Kasumi-1 (cell line): ENCODE measurements at places on chromosomes 4 and X.

DNA sequence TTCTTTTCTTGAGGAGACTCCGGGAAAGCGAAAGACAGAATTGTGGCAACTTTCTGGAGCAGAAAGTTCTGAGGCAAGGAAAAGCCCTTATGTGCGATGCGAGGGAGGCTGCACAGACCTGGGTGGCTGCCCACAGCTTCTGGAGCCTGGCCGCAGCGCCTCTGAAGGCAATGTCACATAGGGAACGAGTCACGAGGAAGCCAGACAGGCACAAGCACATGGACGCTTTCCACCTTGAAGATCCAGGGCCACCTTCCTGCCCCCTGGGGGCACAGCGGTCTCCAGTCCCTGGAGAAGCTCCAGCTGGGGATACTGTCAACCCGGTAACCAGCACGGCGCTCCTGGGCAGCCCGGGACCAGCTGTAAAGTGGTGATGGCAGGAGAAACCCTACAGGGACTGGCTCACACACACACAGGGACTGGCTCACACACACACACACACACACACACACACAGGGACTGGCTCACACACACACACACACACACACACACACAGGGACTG, 69.8 kb downstream of the MTNR1A start:
- DNase-seq: no peak

- no peak for DNase-seq
These were observed 148.3 kb upstream of the DGKK start for GRCh38 chrX:50618788-50619558.

- DNase-seq: no peak
These were observed 93.2 kb downstream of the ARSF start for GRCh38 chrX:3134316-3134945.

DNA sequence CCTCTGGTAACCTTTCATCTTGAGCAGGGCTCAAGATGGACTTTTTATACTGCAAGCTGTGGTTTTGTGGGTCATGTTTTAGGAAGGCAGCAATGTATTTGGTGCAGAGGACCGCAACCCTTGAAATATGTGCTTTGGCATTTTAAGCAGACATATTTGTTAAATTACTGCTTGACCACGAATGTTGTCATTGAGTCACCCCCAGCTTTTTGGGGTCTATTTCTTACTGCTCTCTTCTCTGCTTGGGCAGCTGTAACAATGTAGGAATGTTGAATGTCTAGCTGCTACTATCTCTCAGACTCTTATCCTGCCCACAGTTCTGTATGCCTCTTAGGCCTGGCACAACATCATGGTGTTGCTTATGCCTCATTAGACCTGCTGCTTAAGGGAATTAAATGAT, 6.0 kb downstream of the RBPJ start:
- no peak for DNase-seq

GRCh38 chrX:118346258-118347094, 570 bp downstream of the WDR44 start:
- DNase-seq: peak; percentile 25

DNA sequence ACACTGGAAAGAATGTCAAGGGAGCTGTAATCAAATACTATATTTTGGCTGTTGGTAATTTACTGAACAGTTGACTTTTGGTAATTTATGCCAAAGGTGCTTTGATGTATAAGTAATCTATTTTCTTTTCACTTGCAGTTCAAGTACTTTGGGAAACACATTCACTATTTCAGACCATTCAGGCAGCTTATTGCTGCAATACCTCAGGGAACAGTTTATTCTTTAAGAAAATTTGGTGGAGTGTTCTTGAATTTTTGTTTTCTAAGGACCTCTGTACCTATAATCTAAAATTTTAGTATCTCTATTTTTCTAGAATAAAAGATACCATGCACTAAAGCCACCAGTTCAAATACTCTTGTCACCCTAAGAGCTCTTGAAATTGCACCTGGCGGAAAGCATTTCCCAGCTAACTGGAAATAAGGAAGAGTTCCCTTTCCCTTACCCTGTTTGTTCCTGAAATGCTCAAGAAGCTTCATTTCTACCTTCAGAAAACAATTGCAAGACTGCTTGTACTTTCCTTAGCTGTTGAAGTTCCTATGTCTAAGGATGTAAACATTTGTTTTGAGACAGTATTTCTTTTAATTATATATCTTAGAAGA, 633.5 kb upstream of the FAT1 start:
- no peak for DNase-seq

GRCh38 chr4:48169636-48170035, 35.6 kb upstream of the TXK start:
- DNase-seq: no peak

DNA sequence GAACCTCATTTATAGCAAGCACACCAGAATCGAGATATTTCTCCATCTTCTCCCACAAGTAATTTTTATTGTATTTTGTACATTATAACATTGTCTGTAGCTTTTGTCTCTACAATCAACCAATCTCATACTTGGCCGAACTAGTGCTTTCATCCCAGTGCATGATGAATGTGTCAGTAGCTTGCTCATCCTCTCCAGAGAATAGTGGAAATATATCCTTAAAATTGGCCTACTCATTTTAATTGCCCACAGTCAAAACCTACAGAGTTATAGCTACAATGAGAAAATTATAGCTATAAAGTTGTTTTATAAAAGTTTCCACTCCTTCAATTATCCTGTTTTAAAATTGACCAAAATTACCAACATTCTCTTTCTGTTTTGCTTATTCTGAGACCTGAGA, 103.8 kb downstream of the MAPK10 start:
- DNase-seq: no peak

DNA sequence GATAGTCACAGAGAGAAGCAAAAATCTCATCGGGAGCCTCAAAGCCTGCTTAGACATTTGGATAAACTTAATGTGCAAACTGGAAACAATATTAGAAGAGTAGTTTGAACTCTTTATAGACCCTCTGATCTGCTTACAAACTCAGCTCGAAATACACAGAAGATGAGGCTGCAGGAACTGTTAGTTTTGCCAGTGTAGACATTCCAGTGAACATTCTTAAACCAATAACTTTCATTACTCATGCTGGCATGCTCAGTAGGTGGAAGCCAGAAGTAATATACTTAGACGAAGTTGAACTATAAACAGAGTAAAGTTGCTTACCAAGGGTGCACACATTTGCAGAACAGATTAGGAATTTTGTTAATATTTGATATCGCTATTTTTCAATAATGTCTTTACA, 303.5 kb downstream of the ANKRD50 start:
- DNase-seq: no peak

DNA sequence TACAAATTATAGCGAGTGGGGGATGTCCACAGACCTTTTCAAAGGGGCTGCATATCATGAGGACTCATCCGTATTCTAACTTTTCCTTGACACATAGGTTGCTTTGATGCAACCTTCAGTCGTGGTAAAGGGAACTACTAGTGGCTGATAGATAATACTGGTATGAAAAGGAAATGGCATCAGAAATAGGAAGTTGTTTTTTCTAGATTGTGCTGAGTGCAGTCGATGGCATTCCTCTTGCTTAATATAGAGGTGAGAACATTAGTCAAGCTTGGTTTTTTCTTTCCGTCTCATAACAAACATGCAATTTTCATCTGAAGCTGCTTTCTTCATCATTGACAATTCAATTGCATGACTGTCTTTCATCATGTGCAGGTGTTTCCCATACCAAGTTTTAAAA, 16.6 kb downstream of the ENPEP start:
- peak; percentile 90 for DNase-seq

DNA sequence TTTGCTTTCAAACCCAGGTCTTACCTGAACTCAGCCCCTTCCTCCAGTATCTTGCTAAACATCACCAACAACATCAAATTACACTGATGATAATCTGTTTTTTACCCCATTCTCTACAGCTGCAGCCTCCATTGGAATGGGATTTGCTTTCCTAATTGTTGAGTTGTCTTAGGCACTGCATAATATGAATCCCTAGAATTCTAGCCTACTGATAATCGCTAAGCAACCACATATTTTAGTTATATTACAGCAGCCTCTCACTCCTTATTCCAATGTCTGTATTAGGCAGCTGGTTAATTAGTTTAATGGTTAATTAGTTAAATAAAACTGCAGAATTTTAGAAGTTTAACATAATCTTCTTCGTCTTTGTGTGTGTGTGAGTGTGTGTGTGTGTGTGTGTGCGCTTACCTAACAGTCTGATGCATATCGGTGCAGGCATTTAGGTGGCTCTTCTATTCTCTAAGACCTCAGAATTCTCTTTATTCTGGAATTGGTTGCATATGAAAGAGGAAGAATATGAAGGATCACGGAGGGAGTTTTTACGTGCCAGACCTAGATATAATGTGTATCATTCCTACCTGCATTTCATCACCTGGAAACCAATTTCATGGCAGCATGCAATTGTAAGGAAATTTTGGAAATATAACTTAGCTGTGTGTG, 5.3 kb upstream of the COMMD8 start:
- no peak for DNase-seq

- no peak for DNase-seq
These were observed 32.6 kb downstream of the STAG2 start for GRCh38 chrX:123993904-123994635.

GRCh38 chr4:186298031-186298647, 32.1 kb downstream of the F11 start:
- DNase-seq: no peak

DNA sequence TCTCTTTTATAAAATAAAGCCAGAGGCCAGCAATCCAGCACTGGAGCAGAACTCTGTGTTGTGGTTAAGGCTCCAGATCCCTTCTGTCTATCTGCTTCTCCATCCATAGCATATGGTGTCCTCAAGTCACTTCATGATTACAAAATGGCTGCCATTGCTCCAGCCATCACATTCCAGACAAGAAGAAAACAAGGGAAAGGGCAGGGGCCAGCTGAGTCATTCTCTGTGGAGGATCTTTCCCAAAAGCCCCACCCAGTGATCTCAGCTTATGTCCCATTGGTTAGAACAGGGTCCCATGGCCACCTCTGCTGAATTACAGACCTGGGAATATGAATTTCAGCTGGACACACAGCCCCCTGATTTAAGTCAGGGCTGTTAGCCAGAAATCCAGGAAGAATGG, 34.1 kb upstream of the MAN2B2 start:
- no peak for DNase-seq

DNA sequence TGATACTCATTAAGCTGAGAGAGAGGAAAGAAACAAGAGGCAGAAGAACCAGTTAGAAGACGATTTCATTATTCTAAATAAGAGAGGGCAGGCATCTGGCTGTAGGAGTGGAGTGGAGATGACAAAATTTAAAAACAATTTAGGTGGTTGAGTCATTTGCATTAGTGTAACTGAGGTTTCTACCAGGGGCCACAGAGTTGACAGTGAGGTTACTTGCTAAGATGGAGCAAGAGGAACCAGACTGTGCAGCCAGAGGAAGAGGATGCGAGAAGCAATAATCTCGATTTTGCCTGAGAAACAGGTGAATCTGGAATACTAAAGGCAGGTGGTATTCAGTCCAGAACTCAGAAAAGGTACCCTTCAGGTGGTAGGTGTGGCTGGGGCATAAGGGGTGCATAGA, 491.9 kb downstream of the MID1IP1 start:
- DNase-seq: no peak

- no peak for DNase-seq
These were observed 437.5 kb upstream of the FGF16 start for GRCh38 chrX:77009691-77010090.

GRCh38 chr4:52196606-52197130, 145.6 kb downstream of the SPATA18 start:
- DNase-seq: no peak

- DNase-seq: no peak
These were observed 151.7 kb upstream of the MAOA start for GRCh38 chrX:43504394-43504793.

- no peak for DNase-seq
These were observed 18.4 kb downstream of the CT47B1 start for GRCh38 chrX:120857240-120857639.

GRCh38 chrX:110853610-110854009, 58.0 kb upstream of the CHRDL1 start:
- peak; percentile 47 for DNase-seq

- no peak for DNase-seq
These were observed 13.1 kb upstream of the MAGEA4 start for GRCh38 chrX:151899622-151900021.

- DNase-seq: no peak
These were observed 84.6 kb downstream of the PPP3CA start for GRCh38 chr4:101262683-101263082.

GRCh38 chr4:72378901-72379300, 190.1 kb downstream of the ADAMTS3 start:
- DNase-seq: no peak

GRCh38 chr4:18846313-18846712, 824.8 kb upstream of the LCORL start:
- no peak for DNase-seq

DNA sequence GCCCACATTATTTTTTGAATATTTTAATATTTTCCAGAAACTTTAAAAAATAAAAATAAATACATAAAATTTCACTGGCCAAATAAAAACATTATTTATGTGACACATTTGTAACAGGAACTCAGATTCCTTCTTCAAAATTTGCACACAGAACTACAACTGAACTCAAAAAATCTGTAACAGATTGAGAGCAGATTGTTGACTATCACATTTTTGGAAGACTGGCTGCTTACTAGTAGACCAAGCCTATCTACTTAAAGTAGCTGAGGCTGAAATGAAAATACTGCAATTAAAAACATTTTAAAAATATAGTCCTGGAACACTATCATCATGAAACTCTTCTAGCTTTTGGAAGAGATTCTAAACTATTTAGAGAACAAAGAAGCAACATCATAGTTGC, 203.9 kb downstream of the SH3BGRL start:
- DNase-seq: no peak

DNA sequence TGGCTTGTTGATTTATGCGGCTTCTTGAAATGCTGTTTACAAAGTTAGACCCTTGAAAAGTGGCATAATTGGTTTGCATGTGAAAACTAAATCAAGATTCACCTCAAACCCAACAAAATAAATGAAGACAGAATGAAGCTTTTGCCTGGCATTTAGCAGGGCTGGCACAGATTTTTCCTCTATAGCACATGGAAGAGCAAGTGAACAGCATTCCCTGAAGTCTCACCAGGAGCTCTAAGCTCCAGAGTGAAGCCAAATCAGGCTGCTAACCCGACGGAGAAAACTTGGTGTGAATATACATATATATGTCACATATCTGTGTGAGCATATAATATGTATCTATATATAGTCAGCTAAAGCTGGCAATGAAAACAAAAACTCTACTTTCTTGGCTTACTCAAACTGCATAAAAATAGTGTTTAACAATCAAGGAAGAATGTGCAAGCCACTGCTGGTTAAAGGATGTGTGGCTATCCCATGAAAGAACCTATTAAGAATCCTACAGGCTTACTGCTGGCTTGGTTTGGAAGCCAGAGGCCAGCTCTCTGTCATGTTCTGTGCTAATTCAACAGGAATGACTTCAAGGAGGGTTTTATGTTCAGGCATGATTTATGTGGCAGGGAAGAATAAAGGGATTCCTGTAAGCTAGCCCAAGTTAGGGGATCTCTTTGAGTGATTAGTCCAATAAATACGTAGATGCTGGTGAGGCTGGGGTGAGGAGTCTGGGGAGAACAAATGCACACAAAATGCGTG, 69.9 kb downstream of the MFAP3L start:
- DNase-seq: no peak

DNA sequence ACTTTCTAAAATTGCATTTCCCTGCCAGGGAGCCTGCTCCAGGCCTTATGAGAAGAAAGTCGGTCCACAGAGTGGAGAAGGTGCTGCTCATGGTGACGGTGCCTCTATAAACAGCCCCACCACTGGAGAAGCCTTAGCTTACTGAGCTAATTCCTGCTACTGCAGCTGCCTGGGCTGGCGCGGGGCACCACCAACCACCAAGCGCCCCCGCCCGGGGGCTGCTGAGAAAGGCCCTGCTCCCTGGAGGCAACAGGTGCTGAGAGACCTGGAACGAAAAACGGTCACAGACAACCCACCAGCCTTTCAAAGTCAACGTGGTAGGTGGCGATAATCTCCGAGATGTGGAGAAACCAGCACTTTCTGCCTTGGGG, 2.9 kb downstream of the HCFC1 start:
- no peak for DNase-seq
